ENCODE measurements at places on chromosomes 6 and 20. TPM values are rescaled to one million over a fixed set of nuclear protein-coding genes. Genes with fewer than 3 reads are reported as not detected.

Gene RRAGD
- total RNA-seq: 5.2 TPM

Gene ZBTB46
- total RNA-seq: 0.86 TPM

Gene ZBP1
- not detected for total RNA-seq

Gene MEI4
- not detected for total RNA-seq

Gene UNC93A
- not detected for total RNA-seq

Gene HRH3
- total RNA-seq: not detected

Gene TRIM38
- total RNA-seq: 2.0 TPM

Gene C6orf15
- not detected for total RNA-seq

Gene POM121L2
- total RNA-seq: not detected

Gene KHDC1L
- 0.38 TPM for total RNA-seq

Gene ID4
- total RNA-seq: 0.72 TPM

Gene RARS2
- 21.3 TPM for total RNA-seq

Gene DOP1A
- 3.5 TPM for total RNA-seq

Gene COL19A1
- not detected for total RNA-seq

Gene SLC22A2
- not detected for total RNA-seq

Gene PLCG1
- total RNA-seq: 28.5 TPM

Gene KIAA1755
- 0.13 TPM for total RNA-seq

Gene SOBP
- 1.3 TPM for total RNA-seq

Gene C20orf144
- total RNA-seq: 0.07 TPM

Gene SLC22A23
- total RNA-seq: 10.7 TPM

Gene STK35
- 11.5 TPM for total RNA-seq

Gene PGC
- not detected for total RNA-seq

Gene UNC5CL
- 0.34 TPM for total RNA-seq

Gene HMGCLL1
- total RNA-seq: 0.14 TPM

Gene GJA10
- not detected for total RNA-seq

Gene STMN3
- total RNA-seq: 10.6 TPM

Gene RFX6
- not detected for total RNA-seq

Gene PRDM13
- total RNA-seq: 0.84 TPM

Gene PLA2G7
- total RNA-seq: not detected

Gene PNPLA1
- total RNA-seq: not detected

Gene LY6G6C
- total RNA-seq: not detected

Gene AIG1
- 26.0 TPM for total RNA-seq

Gene CDKAL1
- total RNA-seq: 3.2 TPM

Gene SLC17A5
- 12.1 TPM for total RNA-seq

Gene CCDC28A
- 10.9 TPM for total RNA-seq

Gene RAD21L1
- total RNA-seq: not detected

Gene RIPPLY2
- not detected for total RNA-seq
